ENCODE measurements at places on chromosomes 11 and 22.
A peak's percentile ranks its signal among the peaks of the same experiment; 100 is the strongest.

- DNase-seq = peak; percentile 35
These were observed 39.7 kb downstream of the TPBGL start for GRCh38 chr11:75280227-75280701.

GRCh38 chr22:49589301-49589700 is 238.4 kb downstream of the BRD1 start:
- DNase-seq = no peak

DNA sequence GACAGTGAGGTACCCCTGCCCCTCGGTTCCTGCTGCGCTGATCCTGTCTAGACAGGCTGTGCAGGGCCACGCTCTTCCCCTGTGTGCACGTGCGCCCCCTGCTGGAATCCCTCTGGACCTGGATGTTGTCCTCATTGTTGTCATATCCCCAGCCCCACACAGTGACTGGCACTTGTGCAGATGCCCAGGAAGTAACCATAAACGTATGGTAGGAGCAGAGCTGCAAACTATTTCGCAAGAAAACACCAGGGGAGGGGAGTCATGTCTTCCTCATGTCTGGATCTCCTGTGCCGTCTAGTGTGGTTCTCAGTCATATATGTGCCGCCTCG is 114.7 kb downstream of the CRYBB2 start:
- DNase-seq = peak; percentile 14

- peak; percentile 89 for DNase-seq
These were observed 816 bp upstream of the PLEKHA7 start for GRCh38 chr11:17014833-17015626.

GRCh38 chr11:95330302-95330701 is 99.3 kb upstream of the SESN3 start:
- no peak for DNase-seq

GRCh38 chr11:83713708-83714107 is 427.5 kb upstream of the CCDC90B start:
- DNase-seq = no peak

- DNase-seq = no peak
These were observed 393.8 kb downstream of the AASDHPPT start for GRCh38 chr11:106471276-106471675.

GRCh38 chr11:92253945-92254344 is 29.3 kb downstream of the FAT3 start:
- DNase-seq = no peak
